ENCODE measurements at places on chromosomes 3 and 15.
A peak's percentile ranks its signal among the peaks of the same experiment; 100 is the strongest.

- no peak for DNase-seq
Observed at GRCh38 chr15:70516408-70517193, 246.8 kb downstream of the UACA start.

DNA sequence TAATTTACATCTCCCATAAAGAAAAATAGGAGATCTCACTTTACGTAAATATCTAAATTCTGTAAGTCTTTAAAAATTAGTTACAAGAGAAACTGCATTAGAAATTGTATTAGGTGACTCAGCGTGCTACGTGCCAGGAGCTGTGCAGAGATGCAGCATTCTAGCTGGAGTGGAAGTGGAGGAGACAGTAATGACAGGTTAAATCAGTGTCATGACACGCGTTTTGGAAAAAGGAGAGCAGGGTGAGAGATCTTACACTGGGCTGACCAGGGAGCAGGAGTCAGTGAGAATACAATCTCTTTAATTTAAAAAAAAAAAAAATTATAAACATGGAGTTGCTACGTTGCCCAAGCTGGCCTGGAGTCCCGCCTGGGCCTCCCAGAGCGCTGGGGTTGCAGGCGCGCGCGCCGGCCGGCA lies 635 bp downstream of the TUBGCP5 start:
- no peak for DNase-seq

GRCh38 chr15:31585240-31585639 lies 258.6 kb downstream of the KLF13 start:
- no peak for DNase-seq

- no peak for DNase-seq
Observed at GRCh38 chr3:34837848-34838741, 801.2 kb upstream of the ARPP21 start.

DNA sequence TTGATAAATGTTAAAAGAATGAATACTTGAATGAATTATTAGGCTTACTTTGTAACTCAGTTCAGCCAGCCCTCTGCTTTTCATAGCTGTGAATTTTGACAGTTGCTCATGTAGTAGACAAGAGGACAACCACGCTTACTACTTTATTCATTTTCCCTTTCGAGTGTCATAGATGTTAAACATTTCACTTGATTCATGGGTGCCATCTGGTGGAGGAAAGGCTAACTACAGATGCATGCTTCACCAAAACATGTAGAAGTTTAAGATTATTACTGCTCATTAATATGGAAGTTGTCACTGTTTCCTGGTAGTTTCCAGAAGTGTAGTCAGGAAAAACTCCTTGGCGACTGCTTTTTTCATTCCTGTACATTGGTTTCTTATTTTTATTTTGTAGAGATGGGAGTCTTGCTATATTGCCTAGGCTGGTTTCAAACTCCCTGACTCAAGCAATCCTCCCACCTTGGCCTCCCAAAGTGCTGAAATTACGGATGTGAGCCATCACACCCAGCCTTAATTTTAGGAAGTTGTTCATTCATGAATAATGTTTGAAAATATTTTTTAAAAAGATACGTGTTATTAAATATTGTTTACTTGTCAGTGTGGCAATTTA lies 163.2 kb downstream of the B3GALNT1 start:
- peak; percentile 10 for DNase-seq

All from GM12891 (cell line).